ENCODE measurements at places on chromosomes 2 and 18. TPM values are rescaled to one million over a fixed set of nuclear protein-coding genes. Genes with fewer than 3 reads are reported as not detected.

Gene LIMS3
- total RNA-seq = 5.9 TPM

Gene GBX2
- not detected for total RNA-seq

Gene LPIN1
- total RNA-seq = 38.3 TPM

- peak; percentile 61 for DNase-seq
Measured at GRCh38 chr18:12287684-12288402, 20.2 kb upstream of the TUBB6 start.
